ENCODE measurements at places on chromosomes 4 and X.
A peak's percentile ranks its signal among the peaks of the same experiment; 100 is the strongest.

DNA sequence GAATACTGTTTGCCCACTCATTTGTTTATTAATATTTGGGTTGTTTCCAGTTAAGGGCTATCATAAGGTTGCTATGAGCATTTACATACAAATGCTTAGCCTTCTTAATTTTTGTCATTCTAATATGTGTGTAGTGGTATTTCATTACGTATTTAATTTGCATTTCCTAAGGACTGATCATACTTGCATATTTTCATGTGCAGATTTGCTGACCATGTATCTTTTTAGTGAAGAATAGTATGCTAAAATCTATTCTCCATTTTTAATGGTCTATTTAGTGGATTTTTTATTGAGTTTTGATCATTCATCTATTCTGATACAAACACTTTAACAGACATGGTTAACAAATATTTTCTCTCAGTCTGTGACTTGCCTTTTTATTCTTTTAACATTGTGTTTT lies 949.5 kb downstream of the RAB28 start:
- DNase-seq, result no peak

- DNase-seq, result no peak
These were observed 17.2 kb upstream of the GTPBP6 start for GRCh38 chrX:335758-336155.

- DNase-seq, result no peak
These were observed 19.0 kb upstream of the IRAK1 start for GRCh38 chrX:154038656-154039055.

GRCh38 chr4:83230928-83231327 lies 53.7 kb downstream of the COQ2 start:
- DNase-seq, result no peak

DNA sequence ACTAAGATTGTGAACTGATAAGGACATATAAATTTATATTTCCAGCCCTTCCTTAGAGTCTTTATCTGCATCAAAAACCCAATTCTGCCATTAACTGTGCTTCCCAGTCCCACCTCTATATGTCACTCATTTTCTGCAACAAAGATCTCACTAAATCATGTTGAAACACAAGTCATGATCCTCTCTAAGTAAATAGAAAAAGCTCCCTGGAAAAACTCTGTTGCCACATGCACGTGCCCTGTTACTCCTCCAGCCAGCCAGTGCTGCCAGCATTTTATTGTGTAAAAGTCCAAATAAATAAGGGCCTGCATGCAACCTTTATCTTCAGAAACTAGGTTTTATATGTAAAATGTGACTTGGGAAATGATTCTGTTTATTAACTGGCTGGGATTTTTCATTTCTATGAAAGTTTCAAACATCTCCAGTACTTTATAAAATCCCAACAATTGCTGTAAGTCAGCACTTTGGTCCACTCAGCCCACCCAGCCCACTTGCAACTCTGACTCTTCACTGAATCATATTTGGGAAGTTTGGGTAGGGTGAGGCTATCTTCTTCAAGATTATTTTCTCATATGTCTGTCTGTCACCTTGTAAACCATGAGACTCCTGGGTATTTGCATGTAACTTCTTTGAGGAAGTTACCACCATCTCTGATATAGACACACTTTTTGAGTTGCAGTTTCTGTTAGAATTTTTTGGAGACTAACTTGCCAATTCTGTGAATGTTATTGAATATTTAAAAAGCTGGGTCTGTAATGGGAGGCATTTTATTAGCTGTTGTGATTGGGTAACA lies 40.0 kb upstream of the SMARCA5 start:
- DNase-seq, result no peak

GRCh38 chr4:2804973-2805501 lies 12.2 kb downstream of the SH3BP2 start:
- DNase-seq, result no peak

- DNase-seq, result no peak
These were observed 25.9 kb downstream of the CFAP299 start for GRCh38 chr4:80361329-80361900.

DNA sequence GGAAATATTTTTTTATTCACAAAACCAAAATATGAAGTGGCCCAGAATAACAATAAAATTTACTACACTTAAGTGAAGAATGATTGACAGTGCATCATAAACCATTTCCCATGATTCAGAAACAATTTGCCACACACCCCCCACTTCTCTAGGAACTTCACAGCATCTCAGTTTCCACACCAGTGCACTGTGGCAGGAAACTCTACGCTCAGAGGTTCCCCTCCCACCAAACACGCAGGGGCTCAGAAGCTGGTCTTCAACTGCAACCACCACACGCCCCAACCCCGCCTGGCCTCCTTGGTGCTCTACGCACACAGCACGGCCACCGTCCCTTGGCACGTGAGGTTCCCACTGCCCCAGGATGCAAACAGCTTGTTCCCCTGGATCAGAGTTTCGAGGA lies 63.7 kb downstream of the ZFYVE28 start:
- no peak for DNase-seq

DNA sequence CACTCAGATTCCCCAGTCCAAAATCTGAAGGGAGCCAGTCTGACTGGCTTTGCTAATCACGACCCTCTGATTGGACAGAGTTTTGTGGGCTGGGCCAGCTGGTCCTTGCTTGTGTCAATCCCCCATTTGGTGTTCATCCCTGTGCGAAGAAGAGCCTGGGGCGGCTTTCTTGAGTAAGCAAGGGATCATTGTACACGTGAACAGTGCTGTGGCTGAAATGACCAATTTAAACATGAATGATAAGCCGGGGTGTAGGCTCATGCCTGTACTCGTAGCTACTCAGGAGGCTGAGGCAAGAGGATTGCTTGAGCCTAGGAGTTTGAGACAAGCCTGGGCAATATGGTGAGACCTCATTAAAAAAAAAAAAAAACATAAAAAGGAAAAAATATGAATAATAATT lies 379.1 kb downstream of the RAPGEF2 start:
- no peak for DNase-seq

GRCh38 chr4:150650751-150651150 lies 68.8 kb downstream of the MAB21L2 start:
- DNase-seq, result no peak

DNA sequence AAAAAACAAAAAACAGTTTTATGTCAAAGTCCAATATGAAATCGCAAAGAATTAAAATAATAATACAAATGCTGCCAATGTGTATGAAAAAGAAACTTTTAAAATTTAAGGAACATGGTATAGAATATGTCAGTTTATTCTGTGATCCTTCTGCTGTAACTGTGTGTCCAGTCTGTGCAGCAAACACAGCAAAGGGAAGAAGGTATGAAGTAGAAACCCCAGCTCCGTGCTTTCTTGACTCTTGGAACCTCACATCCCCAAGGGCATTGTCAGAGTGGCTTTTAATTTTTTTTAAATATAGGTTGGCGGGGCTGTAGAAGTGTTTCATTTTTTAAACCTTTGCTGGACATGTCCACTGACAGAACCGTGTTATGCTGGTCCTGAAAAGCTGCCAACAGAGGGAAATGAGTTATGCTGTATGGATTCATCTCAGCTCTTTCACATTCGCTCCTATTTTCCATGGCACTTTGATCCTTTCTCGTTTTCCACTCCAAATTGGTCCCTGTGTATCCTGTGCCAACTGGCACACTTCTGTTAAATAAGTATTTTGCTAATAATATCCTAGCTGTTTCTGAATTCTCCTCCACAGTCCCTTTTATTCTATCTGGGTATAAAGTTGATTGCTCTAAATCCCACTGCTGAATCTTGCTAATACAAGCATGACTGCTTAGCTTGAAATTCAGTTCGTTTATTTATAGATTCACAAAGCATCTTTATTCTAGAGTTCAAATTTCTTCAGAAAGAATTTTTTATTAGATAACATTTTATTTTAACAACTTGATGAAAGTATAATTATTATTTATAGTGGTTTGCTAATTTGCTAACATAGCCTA lies 127.0 kb upstream of the DDIT4L start:
- no peak for DNase-seq

- DNase-seq, result no peak
These were observed 46.1 kb upstream of the CITED1 start for GRCh38 chrX:72351606-72352334.

- no peak for DNase-seq
These were observed 58.3 kb upstream of the HPGD start for GRCh38 chr4:174580597-174580996.

DNA sequence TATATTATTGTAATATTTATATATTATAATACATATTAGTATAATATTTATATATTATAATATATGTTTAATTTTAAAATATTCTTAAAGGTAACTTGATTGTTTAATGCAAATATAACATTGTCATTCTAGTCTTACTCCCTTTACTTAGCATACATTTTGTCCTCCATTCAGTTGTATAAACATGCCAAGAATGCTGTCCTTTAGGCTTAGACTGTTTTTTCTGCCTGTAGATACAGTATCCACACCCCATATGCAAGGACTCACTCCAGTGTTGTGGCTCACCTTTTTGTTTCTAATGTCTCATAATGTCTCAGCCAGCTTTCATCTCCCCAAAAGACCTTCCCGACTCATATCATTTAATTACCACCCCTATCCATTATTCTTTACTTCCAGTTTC lies 2110.0 kb downstream of the PCDH7 start:
- DNase-seq, result no peak

DNA sequence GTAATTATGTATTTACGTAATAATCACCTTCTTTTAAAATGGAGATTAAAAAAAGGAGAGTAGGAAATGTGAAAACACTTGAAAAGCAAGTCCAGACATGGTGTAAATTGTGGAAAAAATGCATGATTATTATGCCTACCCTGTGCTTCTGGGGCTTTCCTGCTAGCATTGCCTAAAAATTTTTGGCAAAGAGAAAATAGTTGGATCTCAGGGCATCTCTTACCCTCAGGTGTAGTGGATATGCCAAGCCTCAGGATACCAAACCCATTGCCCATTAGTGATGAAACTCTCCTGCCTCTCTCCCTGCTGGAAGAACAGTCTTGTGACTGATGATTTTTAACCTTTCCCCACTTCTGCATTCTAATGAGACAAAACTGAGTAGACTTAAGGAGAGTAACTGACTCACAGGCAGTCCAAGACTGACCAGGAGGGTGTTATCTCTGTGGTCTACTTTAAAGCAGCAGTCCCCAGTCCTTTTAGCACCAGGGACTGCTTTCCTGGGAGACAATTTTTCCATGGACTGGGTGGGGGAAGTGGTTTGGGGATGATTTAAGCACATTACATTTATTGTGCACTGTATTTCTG lies 174.6 kb downstream of the ZNF330 start:
- no peak for DNase-seq

GRCh38 chrX:153521034-153521433 lies 3.6 kb downstream of the ATP2B3 start:
- DNase-seq, result no peak

DNA sequence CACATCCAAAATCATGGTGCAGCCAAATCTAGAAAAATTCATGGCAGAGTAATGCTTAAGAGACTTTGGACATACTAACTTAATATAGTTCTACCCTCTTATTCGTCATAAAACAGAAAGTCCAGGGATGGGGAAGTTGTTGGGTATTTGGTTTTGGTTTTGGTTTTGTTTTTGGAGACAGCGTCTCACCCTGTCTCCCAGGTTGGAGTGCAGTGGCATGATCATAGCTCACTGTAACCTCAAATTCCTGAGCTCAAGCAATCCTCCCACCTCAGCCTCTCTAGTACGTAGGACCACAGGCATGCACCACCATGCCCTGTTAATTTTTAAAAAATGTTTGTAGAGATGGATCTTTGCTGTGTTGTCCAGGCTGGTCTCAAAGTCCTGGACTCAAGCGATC lies 271.8 kb upstream of the TENM3 start:
- DNase-seq, result no peak

GRCh38 chr4:30930276-30930675 lies 210.1 kb downstream of the PCDH7 start:
- DNase-seq, result no peak

- DNase-seq, result no peak
These were observed 302.1 kb downstream of the INPP4B start for GRCh38 chr4:142544039-142544438.

DNA sequence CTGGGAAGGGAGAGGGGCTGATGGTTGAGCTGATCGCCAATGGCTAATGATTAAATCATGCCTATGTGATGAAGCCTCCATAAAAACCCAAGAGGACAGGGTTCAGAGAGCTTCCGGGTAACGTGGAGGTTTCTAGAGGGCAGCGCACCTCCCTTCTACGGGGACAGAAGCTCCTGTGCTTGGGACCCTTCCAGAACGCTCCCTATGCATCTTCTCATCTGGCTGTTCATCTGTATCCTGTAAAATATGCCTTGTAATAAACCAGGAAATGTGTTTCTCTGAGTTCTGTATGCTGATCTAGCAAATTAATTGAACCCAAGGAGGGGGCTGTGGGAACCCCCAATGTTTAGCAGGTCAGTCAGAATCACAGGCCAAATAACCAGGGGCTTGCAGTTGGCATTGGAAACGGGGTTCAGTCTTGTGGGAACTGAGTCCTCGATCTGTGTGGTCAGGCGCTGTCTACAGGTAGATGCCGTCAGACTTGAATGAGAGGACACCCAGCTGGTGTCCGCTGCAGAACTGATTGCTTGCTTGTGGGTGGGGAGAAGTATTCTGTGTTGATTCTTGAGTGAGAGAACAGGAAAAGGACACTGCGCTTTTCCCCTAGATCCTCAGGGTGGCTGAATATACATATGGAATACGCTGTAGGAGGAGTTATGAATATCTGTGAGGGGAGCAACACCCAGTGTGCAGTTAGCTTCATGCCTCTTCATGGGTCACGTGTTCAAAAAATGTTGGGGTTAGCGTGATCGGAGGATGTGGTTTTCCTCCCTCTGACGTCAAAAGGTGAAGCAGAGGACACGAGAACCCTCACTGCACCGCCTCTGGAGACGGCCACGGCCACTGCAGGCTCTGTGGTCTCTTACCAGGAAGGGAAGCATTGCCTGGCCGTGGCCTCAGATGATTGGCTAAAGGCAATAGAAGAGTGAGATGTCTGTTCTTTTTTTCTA lies 29.2 kb downstream of the HTT-AS start:
- DNase-seq, result no peak

GRCh38 chr4:66062921-66063320 lies 392.6 kb upstream of the EPHA5 start:
- DNase-seq, result peak; percentile 26

DNA sequence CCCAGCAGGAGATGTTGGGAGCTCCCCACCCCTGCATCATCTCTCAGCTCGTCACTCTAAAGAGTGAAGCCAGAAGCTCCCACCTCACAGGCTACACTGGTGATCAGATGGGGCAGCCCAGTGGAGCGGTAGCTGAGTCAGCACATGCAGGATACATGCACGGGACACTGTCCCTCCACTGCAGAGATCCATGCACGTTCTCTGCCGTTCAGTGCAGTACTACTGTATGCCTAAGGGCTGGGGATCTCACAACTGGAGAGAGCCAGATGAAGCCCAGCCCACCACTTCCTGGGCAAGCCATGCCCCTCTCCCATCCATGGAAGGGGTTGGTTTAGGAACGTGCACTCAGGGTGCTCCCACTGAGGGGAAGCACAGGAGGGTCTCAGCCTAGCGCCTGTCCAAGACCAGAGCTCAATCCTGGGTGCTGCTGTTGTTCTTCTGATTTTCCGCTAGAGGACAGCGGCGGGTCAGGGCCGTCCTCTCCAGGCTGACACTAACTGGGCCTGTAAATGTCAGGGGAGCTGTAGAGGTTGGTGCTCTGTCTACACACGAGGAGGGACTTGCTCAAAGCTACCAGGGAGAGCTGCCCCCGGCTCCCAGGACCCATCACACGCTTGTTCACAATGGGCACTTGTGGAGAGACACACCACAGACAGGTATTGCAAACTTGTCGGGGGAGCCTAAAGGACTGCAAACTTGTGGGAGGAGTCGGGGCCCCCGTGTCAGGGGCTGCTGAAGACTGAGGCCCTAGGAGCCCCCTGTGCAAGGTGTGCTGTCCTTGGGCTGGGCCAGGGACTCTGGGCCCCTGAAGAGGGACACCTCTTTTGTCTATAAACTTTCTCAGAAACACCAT lies 18.2 kb upstream of the ABLIM2 start:
- DNase-seq, result peak; percentile 16

Data from NCI-H1417 treated with DMSO at 0.1 percent for 48 hours (cell line).